Activated T-cell treated with anti-CD3 and anti-CD28 coated beads, Interleukin-2, amount 50 U/mL, for 72 hours (primary cell): ENCODE measurements at places on chromosomes 1 and 21. TPM values are rescaled to one million over a fixed set of nuclear protein-coding genes. Genes with fewer than 3 reads are reported as not detected.

HSPA6 gene
- 0.24 TPM for total RNA-seq

GRCh38 chr1:6889875-6890480, 104.7 kb downstream of the CAMTA1 start:
- peak; percentile 32 for DNase-seq

DNA sequence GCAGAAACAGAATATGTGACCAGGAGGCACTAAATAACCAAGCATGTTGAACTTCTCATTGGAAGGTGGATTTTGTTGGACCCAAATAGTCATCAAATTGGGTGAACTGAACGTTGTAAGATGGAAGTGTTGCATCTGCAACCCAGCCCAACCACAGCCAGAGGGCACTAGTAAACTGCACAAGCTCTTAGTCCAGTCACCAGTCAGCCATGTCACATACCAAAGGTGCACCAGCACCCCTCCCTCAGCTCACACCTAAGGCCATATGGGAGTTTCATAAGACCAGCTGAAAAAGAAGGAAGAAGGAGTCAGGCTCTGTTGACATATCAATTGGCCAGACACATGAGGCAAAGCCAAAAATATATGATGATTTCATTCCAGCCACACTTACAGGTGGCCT, 481.7 kb upstream of the NR5A2 start:
- no peak for DNase-seq

TDRD10 gene
- not detected for total RNA-seq

DNA sequence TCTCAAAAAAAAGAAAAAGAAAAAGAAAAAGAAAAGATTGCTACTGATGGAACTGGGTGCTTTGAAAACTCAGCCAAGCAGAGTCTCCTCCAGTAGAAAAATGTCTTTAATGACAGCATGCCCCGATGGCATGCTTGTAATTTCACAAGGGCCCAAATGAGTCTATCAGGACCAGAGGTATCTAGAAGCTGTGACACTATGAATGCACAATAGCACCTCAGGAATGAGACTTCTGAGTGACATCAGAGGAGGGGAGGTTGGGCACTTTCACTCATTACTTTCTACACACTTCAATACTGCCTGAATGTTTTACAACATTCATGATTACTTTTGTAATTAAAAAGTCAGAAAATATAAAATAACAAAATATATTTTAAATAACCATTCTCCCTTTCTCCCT, 15.1 kb upstream of the CD58 start:
- no peak for DNase-seq

DNA sequence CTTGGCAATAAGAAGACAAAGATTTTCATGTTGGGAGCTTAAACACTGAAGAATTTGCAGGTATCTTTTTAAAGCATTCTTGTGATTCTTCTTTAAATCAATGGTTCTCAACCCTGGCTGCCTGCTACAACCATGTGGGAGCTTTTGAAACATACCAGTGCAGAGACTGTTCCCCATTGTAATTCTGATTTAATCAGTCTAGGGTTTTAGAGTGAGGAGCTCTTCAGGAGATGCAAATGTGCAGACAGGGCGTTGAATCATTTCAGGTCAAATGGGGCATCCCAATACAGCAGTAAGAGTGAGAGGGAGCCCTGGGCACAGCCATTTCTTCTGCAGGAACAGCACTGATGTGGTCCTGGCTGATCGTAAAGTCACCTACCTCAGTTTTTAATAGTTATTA, 24.3 kb downstream of the KCNJ6 start:
- DNase-seq, result no peak

DNA sequence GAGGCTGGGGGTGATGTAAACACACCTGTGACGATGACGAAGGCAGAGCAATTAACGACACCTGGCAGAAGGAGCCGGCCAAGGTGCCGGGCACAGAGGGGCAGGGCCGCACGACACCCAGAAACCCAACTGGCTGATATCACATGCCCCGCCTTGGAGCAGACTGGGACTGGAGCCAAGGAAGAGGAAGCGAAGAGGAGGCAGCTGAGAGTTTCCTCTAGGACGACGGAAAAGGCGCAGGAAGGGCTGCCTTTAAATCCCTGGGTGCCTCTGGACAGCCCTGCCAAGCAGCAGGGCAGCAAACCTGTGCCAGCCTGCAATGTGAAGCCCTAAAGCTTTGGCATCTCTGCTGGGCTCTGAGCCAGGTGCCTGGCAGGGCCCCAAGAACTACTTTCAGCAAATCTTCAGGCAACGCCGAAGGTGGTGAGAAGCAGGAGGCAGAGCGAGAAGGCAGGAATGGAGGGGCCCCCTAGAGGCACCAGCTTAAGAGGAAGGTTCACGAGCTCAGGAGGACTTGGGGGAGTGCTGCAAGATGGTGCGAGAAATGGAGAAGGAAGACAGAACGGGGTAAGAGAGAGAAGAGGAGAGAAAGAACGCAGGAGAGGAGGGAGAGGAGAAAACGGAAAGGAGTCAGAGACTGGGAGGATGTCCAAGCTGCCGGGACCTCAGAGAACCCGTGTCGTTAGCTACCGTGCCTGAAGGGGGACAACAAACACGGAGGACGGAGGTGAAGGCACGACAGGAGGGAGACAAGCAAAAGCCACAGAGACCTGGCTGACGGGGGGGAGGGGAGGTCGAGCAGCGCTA, 25.3 kb upstream of the PEF1 start:
- DNase-seq, result peak; percentile 37

- no peak for DNase-seq
Measured at GRCh38 chr1:162342452-162342983, 34.1 kb downstream of the SPATA46 start.

GRCh38 chr1:60376196-60376595, 302.6 kb upstream of the C1orf87 start:
- no peak for DNase-seq

GRCh38 chr1:182147136-182147820, 85.8 kb upstream of the ZNF648 start:
- no peak for DNase-seq

GRCh38 chr1:153393926-153394325, 3.1 kb upstream of the S100A8 start:
- no peak for DNase-seq

TSSK3 gene
- 1.2 TPM for total RNA-seq

DNA sequence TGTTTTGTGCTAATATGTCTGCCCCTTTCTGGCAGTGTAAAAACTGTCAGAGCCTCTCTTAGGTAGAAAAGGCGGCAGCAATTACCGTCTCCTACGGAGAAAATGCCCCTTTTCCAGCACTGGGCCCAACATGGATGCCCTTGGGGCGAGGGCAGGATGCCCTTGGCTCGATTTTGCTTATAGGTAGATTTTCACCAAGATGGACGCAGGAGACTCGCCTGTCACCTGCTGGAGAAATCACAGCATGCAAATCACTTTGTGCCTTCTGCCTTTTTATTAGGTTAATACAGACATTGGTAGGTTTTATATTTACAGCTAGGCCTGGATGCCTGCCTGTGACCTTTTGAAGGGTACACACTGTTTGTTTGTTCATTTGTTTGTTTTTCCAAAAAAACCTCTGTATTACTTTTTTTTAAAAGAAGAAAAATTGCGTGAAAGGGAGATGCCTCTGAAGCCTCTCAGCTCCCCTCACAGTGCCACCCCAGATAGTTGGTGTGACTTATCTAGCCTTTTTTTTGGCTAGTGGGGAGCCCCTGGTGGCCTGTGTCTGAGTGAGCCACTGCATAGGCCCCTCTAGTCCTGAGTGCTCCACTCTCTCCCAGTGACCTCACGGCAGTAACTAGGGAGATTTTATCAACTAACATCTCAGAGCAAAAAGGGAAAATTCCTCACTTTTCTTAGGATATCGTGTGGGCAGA, 2.5 kb downstream of the ATP1B1 start:
- DNase-seq, result peak; percentile 29

DNA sequence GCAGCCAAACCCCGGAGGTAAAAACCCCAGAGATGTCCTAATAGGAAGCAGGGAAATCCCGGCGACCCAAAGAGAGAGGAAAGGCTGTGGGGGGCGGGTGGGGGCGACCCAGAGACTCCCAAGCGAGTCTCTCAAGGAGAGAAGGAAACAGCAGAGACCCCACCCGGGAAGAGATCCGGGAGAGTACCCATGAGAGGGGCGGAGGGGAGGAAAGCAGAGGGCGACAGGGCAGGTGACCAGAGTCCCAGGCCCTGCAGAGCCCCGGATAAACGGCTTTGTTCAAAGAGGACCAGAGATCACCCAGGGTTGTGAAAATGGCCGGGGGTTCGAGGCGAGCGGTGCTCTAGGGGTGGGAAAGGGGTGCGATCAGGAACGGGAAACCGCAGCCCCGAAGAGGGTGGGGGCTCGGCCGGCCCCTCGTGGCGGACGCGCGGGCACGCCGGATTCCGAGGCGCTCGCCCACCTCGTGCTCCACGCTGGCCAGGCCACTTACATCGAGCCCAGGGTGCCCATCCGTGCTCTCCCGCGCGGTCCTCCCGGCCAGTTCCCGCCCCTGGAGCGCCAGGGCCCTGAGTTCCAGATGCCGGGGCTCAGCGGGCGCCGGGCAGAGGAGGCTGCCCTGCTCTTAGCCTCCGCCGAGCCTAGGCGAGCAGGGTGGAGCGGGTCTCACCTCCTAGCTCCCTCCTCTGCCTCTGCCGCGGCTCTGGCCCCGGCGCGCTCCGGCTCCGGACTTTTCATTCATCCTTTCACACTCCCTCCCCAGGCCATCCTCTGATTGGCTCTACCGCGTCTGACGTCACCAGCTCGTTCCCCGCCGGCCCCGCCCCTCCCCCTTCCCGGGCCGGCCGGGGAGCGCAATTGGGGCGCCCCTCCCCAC, 52.3 kb downstream of the RHBG start:
- peak; percentile 82 for DNase-seq
